Stimulated activated memory B cell treated with anti-CD40 and anti-IgM and Interleukin-4, amounts not matched to agents 10 μg/mL and 1 μg/mL and 100 μg/mL, for 72 hours (primary cell): ENCODE measurements at places on chromosomes 2 and 18.

GRCh38 chr18:46315161-46315560 lies 211.0 kb downstream of the HAUS1 start:
- peak; percentile 5 for ATAC-seq

- no peak for ATAC-seq
Measured at GRCh38 chr2:239050252-239050649, 202.4 kb downstream of the TWIST2 start.

DNA sequence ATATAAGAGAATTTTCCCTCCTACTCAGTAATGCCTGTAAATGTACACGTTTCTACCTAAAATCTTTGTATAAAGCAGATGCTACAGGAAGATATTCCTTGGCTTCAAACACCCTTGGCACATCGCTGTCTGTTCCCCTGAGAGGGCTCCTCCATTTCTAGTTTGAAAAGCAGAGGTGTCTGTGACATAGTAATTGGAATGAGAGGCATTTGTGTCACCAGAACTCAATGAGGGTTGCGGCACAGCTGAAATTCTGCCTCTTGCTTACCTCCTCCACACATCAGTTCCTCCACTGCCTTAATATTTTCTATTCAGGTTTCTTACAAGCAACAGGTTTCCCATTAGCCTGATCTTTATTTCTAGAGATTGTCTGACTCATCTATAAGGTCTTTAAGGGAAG lies 359.9 kb upstream of the DCC start:
- no peak for ATAC-seq

GRCh38 chr2:203490391-203490790 lies 44.7 kb downstream of the RAPH1 start:
- no peak for ATAC-seq

- no peak for ATAC-seq
Measured at GRCh38 chr18:76306685-76307292, 188.3 kb downstream of the ZNF516 start.

- no peak for ATAC-seq
Measured at GRCh38 chr18:2878656-2879330, 32.0 kb downstream of the EMILIN2 start.

GRCh38 chr2:159030674-159031380 lies 62.4 kb downstream of the TANC1 start:
- ATAC-seq, result no peak

DNA sequence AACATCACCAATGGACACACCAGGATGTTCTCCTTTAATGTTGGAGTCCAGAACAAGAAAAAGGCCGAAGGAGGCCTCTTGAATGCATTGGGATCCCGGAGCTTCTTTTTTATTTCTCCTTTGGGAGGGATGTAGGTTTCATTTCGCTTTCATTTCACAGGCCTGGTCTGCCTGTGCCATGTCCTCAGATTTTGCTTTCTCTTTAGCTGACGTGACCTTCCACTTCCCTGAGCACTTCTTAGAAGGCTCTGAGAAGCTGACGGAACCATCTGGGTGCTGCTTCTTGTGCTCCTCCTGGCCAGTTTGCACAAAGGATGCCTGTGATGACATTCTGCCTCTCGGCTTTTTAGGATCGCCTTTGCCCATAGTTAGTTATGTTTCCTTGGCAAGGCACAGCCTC lies 15.1 kb upstream of the MBOAT2 start:
- ATAC-seq, result no peak

DNA sequence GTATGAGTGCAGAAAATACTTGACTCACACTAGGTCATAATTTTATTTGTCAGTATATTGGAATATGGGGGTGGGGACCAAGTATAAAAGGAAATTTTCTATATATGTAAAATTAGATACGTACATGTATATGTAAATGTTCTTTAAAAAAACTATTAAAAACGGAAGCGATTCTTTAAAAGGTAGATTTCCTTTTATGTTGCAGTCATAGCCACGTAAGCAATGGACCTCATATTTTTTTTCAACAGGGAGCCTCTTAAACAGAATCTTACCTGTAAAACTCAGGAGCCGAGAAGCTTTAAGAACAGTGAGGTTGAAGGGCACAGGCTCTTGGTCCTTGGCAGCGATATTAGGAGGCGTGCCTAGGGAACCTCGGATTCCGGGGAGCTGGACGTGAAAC lies 3.3 kb downstream of the RHBDD1 start:
- ATAC-seq, result no peak

GRCh38 chr2:113777371-113777770 lies 20.9 kb upstream of the SLC35F5 start:
- no peak for ATAC-seq

- ATAC-seq, result peak; percentile 21
Measured at GRCh38 chr18:10685484-10685883, 159.7 kb downstream of the NAPG start.
